Endothelial cell (in vitro differentiated cells): ENCODE measurements at places on chromosomes 6 and 20. TPM values are rescaled to one million over a fixed set of nuclear protein-coding genes. Genes with fewer than 3 reads are reported as not detected.

- no peak for DNase-seq
Measured at GRCh38 chr6:98094696-98095095, 739.7 kb upstream of the POU3F2 start.

KHDC1L gene
- not detected for total RNA-seq

GRCh38 chr6:24079076-24079475 is 46.9 kb upstream of the NRSN1 start:
- DNase-seq: no peak

GRCh38 chr6:135910790-135911618 is 59.5 kb downstream of the PDE7B start:
- no peak for DNase-seq

GRCh38 chr6:106315765-106316374 is 9.7 kb downstream of the ATG5 start:
- DNase-seq: no peak

PRR18 gene
- 1.1 TPM for total RNA-seq

DNA sequence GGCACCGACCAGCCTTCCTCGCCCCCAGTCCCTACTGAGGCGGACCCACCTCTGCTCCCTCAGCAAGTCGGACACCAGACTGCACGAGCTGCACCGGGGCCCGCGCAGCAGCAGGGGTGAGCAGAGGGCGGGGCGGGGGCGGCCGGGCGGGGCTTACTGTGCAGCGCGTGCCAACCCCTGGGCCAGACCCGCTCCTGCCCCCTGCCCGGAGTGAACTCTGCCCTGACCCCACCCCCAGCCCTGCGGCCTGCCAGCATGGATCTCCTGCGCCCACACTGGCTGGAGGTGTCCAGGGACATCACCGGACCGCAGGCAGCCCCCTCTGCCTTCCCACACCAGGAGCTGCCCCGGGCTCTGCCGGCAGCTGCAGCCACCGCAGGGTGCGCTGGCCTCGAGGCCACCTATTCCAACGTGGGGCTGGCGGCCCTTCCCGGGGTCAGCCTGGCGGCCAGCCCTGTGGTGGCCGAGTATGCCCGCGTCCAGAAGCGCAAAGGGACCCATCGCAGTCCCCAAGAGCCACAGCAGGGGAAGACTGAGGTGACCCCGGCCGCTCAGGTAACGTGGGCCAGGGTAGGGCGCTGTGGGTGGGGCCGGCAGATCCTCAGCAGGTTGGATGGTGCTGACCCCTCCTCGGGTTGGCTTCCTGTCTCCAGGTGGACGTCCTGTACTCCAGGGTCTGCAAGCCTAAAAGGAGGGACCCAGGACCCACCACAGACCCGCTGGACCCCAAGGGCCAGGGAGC is 1.5 kb upstream of the SLC2A4RG start:
- DNase-seq: peak; percentile 14

OR2J3 gene
- total RNA-seq: not detected

VSX1 gene
- not detected for total RNA-seq

DNA sequence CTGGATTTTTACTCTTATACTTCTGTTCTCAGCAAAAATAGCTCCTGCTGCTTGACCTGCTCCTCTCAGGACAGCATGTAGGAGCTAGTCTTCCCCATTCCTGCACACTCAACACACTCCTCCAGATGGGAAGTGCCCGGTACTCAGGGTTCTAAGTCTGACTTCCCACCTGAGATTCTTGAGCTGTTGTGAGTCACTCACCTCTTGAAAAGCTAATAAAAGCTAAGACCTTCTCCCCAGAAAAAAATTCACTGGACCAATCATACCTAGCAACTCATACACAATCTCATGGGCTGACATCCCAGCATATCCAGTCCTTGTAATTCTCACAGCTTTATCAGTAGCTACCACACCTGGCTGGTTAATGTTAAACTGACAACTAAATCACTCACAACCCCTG is 53.5 kb downstream of the TRPC4AP start:
- DNase-seq: no peak

- no peak for DNase-seq
Measured at GRCh38 chr6:66396549-66396948, 689.5 kb upstream of the EYS start.

ID4 gene
- 5.6 TPM for total RNA-seq

OR2H2 gene
- total RNA-seq: not detected

GRCh38 chr6:105024803-105025202 is 67.9 kb downstream of the LIN28B start:
- DNase-seq: no peak

- DNase-seq: no peak
Measured at GRCh38 chr20:5309971-5310370, 6.8 kb downstream of the PROKR2 start.

KATNA1 gene
- 12.5 TPM for total RNA-seq

ARMH2 gene
- total RNA-seq: not detected

NPEPL1 gene
- 37.6 TPM for total RNA-seq

PDYN gene
- not detected for total RNA-seq

DNA sequence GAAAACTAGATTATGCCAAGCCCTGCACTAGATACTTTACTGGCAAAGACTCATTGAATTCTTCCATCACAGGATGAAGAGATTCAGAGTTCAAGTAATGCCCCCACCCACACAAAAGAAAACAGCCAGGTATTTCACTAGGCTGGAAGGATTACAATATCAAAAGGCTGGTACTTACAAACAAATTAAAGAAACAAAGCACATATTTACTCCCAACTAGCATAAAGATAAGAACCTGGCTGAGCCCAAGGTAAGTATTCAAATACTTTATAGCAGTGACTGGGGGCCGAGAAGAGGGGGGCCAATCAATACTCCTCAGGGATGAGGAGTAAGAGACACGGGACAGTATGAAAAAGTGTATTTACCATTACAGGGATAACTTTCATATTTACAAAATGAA is 3.7 kb downstream of the ACOT8 start:
- DNase-seq: no peak
